NCI-H187 treated with DMSO at 0.1 percent for 48 hours (cell line): ENCODE measurements at places on chromosomes 1 and 21.

DNA sequence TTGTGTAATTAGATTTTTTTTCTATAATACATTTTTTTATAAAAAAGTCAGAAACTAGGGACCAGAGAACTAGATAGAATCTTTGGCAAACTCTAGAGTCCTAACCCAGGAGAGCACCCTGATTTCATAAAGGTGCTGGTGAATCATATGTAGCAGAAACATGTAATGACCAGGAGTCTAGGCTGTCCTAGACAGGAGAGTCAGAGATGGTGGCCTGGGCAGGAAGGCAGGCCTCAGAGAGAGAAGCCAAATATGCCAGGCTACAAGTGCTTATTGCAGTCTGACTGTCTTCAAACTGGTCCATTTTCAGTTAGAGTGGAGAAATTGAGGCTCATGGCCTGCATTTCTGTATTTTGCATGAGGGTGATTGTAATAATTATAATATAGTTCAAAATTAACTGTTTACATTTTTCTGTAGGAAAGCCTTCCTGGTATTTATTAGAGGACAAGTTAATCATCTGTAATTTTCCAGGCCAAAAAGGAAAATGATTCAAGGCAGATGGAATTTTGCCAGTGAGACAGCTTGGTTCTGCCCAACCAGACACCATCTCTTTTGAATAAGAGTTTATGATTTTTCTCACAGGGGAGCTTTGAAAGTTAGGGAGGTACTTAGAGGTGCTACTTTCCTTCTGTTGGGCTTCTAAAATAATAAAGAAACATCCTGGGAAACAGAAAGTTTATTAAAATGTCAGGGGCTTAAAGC lies 129.8 kb downstream of the S1PR1 start:
- DNase-seq: no peak

- no peak for DNase-seq
Observed at GRCh38 chr1:118396829-118397495, 211.9 kb upstream of the SPAG17 start.

DNA sequence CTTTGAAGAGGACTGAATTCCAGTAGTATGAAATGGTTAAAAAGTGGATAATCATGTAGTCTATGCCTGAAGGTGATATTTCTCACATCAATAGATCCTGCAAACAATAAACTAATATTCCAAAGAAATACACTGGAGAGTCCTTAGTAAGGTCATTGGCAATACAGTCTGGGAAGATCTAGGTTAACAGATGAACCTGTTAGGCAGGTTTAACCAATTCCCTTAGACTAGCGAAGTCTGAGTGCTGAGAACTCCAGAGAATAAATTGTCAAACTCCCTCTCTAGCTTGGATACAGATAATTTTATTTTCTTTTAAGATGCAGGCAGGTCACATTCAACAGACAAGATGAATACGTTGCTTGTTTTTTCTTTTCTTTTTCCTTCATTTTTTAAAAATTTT lies 2.4 kb downstream of the GPR157 start:
- DNase-seq: no peak

DNA sequence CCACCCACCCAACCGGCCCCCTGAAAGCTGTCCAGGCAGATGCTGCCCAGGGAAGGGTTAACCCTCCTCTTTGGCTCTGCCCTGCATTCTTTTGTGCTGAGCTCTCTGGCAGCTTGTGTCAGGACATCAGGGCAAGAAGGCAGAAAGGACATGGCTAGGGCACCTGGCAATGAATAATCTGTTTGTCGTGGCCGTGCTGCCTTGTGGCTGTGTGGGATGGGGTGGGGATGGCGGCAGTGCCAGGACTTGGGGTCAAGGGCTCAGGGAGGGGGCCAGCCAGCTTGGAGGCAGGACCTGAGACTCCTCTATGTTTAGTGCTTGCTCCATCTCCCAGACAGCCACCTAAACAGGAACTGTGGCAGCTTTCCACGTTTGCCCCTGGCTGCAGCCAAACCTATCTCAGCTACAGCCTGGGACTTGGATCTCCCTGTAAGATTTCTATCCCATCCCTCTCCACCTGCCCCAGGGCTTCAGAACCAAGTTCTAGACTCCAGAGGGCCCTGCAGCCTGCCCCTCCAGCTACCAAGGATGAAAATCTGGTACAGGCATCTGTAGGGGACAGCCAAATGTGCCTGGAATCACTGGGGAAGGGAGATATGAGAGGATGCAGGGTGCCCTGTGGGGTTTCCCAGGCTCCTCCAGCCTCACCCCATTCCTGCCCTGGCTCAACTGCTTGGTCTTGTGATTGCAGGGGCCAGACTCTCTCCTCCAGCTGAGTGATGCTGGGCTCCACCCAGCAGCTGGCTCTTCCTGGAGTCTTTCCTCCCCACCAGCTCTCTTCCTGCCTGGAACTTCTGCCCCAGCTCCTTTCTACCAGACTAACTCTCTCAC lies 9.6 kb upstream of the GPR37L1 start:
- DNase-seq: no peak

- no peak for DNase-seq
Observed at GRCh38 chr1:228546541-228547463, 59.6 kb downstream of the RNF187 start.

DNA sequence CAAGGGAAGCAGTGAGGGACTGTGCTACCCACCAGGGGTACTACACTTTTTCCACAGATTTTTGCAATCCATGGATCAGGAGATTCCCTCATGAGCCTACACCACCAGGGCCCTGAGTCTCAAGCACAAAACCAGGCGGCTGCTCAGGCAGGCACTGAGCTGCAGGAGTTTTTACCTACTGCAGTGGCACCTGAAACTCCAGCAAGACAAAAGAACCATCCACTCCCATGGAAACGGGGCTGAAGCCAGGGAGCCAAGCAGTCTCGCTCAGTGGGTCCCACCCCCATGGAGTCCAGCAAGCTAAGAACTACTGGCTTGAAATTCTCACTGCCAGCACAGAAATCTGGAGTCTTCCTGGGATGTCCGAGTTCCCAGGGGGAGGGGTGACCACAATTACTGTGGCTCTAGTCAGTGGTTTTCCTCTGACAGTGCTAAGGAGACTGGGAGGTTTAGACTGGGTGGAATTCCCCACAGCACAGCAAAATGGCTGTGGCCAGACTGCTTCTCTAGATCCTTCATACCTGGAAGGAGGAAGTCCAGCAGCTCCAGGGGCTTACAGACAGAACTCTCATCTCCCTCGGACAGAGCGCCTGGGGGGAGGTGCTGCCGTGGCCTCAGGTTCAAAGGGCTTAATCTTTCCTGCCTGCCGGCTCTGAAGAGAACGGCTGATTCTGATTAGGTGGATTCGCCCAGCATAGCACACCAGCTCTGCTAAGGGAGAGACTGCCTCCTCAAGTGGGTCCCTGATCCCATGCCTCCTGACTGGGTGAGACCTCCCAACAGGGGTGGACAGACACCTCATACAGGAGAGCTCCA lies 437.8 kb downstream of the LTN1 start:
- DNase-seq: no peak

DNA sequence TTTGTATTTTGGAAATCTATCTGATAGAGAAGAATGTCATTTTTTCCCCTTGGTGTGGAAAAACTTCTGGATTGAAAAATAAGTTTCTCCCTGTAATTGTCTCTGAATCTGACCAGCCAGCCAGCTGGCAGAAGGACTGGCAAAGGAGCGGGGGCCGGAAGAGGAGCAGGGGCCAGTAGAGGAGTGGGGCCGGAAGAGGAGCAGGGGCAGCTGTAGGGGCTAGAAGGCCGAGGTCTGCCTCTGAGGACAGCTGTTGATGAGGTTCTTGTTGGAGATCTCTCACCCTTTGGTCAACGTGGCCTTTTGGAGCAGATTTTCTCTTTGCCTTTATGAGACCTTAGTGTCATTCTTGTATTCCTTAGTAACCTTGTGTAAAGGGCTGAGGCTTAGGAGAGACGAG lies 121.8 kb downstream of the GALNT2 start:
- DNase-seq: no peak

GRCh38 chr1:162984699-162985098 lies 84.5 kb upstream of the RGS4 start:
- no peak for DNase-seq

- no peak for DNase-seq
Observed at GRCh38 chr1:227947386-227947675, 401 bp downstream of the WNT9A start.

DNA sequence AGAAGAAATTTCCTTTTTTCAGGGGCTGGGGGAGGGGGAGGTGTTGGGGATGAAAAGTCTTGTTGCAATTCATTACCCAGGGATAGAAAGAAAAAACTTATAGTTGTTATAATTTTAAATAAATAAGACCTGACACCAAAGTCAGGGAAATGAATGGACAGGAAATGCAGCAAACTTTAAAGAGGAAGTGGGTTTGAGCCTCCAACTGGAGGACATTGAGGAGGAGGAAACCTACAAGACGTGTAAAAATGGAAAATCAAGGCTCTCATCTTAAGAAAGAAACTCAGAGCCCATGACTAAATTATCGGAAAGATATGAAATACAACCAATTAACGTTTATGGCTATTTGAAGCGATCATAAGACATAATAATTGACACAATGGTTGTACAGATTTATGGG lies 54.4 kb downstream of the NIBAN1 start:
- DNase-seq: no peak

GRCh38 chr1:192589813-192590212 lies 14.2 kb downstream of the RGS1 start:
- DNase-seq: no peak
